B cell (primary cell): ENCODE measurements at places on chromosomes 12 and 14. TPM values are rescaled to one million over a fixed set of nuclear protein-coding genes. Genes with fewer than 3 reads are reported as not detected.

DNA sequence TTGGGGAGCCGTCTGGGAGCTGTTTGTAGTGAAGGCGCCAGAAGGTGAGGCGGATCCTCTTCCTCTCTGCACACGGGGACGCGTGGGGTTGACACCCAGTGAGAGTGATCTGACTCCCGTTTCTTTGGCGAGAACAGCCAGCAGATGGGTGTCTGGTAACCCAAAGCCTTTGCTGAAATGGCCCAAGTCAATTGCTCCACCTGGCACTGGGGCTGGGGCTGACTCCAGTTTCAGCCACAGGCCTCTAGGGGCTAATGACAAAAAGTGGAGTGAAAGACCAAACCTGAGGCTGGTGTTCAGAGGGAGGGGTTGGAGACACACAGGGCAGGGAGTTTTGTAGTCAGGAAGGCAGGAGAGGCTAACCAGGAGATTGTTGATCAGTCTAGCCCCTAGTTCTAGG is 87.0 kb downstream of the FRMD6 start:
- no peak for DNase-seq

- DNase-seq: no peak
Measured at GRCh38 chr14:67140556-67140955, 48.7 kb upstream of the GARIN2 start.

SPRYD4 gene
- 3.7 and 4.2 TPM in 2 replicates for polyA plus RNA-seq

TMPRSS12 gene
- not detected in 2 replicates for polyA plus RNA-seq

GRCh38 chr12:104219361-104219892 is 3.8 kb downstream of the TXNRD1 start:
- no peak for DNase-seq

ANKRD33 gene
- polyA plus RNA-seq: not detected in 2 replicates

TCL1B gene
- 9.6 and 15.8 TPM in 2 replicates for polyA plus RNA-seq

- no peak for DNase-seq
Measured at GRCh38 chr14:94269156-94269555, 23.9 kb downstream of the SERPINA10 start.

- peak; percentile 52 for DNase-seq
Measured at GRCh38 chr12:47739979-47740378, 14.7 kb upstream of the ENDOU start.

TAS2R31 gene
- 0.63 and 0.86 TPM in 2 replicates for polyA plus RNA-seq

DNA sequence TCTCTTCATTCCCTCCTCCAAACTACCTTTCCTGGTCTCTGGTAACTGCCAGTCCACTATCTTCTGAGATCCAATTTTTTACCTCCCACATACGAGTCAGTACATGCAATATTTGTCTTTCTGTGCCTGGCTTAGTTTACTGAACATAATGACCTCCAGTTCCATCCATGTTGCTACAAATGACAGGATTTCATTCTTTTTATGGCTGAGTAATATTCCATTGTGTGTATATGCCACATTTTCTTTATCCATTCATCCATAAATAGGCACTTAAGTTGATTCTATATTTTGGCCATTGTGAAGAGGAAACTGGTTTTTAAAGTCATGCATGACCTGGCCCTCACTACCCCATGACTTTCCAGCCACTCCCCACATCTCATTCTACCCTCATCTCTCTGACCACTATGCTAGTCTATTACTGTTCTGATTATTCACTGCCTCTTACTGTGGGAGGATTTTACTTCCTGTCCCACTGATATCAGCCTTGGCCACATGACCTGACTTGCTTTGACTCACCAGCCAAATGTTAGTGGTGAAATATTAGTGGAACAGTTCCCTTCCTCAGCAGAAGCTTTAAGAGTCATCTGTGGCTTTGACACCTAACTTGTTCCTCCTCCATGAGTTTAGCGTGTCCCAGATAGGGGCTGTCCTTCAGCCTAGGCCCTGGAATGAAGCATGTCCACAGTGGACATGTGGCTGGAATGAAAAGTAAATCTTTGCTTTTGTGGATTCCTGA is 52.2 kb downstream of the GOLGA5 start:
- DNase-seq: peak; percentile 10

DNA sequence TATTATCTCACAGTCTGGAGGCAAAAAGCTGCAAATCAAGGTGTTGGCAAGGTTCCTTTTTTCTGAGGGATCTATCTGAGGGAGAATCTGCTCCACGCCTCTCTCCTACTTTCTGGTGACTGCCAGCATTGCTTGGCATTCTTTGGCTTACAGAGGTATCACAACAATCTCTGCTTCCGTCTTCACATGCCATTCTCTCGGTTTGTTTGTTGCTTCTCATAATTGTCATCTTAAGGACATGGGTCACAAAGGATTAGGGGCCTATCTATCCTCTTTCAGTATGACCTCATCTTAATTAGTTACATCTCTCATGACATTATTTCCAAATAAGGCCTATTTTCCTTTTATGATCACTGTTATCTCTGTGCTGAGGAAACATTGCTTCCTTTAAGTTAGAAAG is 345.0 kb downstream of the FOXG1 start:
- no peak for DNase-seq

DNA sequence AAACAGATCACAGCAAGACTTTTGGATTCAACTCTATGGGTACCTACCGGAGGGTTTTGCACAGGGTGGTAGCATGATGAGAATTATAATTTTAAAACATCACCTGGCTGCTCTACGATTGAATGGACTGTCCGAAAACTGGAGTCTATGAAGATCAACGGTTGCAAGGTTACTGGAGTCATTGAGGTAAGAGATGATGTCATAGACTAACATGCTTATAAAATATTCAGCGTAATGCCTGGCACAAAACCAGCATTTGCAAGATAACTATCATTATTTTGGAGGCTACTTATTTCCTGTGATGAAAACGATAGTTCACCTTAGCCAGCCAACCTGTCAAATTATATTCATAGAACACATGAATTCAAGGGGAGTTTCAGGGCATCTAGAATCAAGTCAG is 580.6 kb upstream of the TBX3 start:
- no peak for DNase-seq

DNA sequence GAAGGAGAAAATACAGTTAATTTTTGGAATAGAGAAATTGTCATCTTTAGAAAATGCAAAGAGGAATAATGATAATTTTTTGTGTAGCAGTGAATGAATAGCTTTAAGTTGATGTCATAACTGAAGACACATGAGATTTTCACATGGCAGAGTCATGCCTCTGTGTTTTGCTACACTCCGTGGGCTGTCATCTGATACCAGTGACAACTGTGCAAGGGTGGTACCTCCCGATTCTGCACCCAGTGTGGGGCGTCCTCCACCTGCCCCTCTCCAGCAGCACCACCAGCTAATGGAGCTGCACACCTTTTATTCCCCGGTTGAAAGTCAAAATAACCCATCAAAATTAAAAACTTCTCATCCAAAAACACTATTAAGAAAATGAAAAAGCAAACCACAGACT is 47.2 kb downstream of the ANKRD9 start:
- DNase-seq: no peak

GRCh38 chr12:19525274-19525673 is 86.0 kb downstream of the AEBP2 start:
- DNase-seq: no peak

DNA sequence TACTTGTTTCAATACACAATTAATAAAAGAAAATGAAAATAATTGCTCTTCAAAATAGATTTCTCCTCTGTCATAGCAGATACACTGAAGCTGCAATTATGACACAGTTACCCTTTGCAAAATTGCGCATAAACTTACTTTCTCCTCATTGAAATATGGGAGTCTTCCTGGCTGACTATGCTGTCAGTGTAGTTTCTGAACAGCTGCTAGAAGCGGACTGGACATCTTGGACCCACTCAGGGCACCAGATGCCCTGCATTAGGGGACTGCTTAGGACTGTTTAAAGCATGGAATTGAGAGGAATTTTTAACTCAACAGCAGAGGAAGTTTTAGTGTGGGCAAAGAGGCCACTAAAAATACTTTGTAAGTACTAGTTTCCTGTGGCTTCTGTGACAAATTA is 454.9 kb downstream of the ATP23 start:
- DNase-seq: no peak

DNA sequence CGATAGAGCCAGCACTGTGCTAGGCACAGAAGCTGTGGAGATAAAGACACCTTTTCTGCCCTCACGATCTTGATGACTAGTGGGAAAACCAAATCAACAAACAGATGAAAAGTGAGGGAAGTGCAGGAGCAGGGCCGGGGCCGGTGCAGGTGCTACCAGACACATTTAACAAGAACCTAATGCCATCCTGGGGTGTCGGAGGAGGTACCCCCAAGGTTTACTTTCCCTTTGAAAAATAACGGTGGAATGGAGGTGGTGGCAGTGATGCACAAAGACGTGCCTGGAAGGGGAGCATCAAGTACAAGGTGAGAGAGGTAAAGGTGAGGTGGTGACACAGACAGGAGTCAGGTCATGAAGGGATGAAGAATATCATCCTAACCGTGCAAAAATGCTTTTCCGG is 22.1 kb downstream of the SLC6A13 start:
- no peak for DNase-seq

- no peak for DNase-seq
Measured at GRCh38 chr12:14219156-14219555, 146.3 kb upstream of the ATF7IP start.

- no peak for DNase-seq
Measured at GRCh38 chr14:20418501-20418909, 5.2 kb upstream of the TEP1 start.

DNA sequence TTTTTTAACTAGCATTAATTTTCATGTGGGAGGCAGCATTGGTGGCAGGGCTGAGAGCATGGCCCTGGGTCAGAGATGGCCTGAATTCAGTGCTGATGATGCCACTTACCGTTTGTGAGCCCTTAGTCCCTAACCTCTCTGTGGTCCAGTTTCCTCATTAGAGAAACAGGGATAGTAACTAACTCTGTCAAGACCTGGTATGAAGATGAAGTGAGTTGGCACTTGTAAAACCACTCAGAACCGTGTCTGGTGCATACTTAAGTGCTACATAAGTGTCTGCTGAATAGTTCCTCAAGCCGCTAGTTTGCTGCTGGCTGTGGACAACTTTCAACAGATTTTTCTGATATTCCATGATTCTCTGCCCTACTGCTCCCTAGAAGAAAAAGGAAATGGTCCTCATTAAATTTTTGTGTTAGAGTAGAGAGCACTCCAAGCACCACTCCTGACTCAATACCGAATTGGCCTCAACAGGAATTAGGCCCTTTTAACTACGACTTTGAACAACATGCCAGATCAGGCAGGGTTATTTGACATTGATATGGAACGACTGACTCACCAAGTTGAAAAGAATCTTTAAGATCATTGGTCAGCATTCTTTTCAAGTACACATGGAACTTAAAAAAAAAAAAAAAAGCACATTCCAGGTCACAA is 250.2 kb downstream of the ANO2 start:
- DNase-seq: no peak

DNA sequence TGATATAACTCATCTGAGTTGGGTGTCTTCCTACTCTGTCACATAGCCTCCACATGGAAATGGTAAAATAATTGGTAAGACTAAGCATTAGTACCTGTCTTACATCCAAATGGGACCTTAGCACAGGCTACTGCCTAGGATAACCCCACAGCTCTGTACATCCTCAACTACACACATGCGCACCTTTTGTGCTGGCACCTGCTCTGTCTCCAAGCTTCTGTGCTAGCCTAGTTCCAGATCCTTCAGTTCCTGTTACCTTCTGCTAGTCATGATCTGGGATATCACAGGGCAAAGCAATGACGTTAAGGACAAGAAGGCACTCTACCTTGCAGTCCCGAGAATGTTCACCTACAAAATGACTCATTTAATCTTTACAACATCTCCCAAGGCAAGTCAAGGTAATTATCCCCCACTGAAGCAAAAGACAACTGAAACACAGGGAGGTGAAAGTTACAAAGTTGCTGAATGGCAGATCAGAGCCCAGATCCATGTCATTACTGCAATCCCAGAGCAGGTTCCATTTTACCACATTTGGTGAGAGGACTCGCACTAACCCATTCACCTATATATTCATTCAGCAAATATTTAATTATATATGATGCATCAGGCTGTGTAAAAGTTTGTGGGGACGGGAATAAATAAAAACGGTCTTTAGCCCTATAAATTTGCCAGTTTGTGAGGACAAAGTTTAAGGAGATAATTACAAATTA is 61.7 kb downstream of the PPM1H start:
- no peak for DNase-seq

B3GNT4 gene
- not detected in 2 replicates for polyA plus RNA-seq

RECQL gene
- 13.9 and 14.4 TPM in 2 replicates for polyA plus RNA-seq

- DNase-seq: no peak
Measured at GRCh38 chr12:3207175-3207574, 130.0 kb downstream of the TSPAN9 start.

AQP5 gene
- not detected in 2 replicates for polyA plus RNA-seq

ASCL1 gene
- not detected in 2 replicates for polyA plus RNA-seq

ZNF605 gene
- 6.0 and 8.7 TPM in 2 replicates for polyA plus RNA-seq

GRCh38 chr12:77742631-77743030 is 88.1 kb upstream of the NAV3 start:
- DNase-seq: no peak

RAD9B gene
- 0.59 and 0.75 TPM in 2 replicates for polyA plus RNA-seq

DNA sequence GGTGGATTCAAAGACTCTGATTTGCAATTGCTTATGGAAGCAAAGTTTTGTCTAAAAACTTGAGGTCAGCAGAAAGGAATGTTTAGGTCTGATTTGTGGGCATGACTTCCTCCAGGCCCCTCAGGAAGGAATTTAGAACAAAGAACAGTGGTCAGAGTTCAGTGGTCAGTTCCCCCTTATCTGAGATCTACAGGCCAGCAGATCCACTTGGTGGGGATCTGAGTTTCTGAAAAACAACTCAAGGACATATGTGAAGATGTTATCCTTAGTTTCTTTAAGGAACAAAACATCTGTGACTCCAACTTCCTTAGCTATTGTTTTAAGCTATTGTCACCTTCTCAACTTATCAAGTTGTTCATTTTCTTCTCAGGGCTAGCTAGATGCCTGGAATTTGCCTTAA is 28.0 kb upstream of the NAA30 start:
- no peak for DNase-seq

GRCh38 chr12:93180566-93180965 is 197.2 kb upstream of the NUDT4 start:
- no peak for DNase-seq

DNA sequence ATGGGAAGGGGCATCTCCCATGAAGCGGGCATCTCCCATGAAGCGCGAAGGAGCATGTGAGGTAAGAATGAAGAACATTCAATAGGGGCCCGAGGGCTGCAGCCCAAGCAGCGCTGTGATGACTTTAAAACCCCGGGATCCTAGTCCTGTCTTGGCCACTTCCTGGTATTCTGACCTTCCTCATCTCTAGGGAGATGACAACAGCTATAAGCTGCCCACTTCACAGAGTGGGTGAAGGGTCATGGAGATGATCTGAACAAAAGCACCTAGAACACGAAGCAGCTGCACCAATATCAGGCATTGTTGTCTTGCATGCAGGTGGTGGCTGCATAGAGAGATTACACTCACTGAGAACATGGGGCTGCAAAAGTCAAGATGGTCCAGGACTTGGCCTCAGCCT is 64.5 kb downstream of the SPTB start:
- no peak for DNase-seq

- no peak for DNase-seq
Measured at GRCh38 chr14:59017285-59017965, 171.0 kb upstream of the DAAM1 start.

DNA sequence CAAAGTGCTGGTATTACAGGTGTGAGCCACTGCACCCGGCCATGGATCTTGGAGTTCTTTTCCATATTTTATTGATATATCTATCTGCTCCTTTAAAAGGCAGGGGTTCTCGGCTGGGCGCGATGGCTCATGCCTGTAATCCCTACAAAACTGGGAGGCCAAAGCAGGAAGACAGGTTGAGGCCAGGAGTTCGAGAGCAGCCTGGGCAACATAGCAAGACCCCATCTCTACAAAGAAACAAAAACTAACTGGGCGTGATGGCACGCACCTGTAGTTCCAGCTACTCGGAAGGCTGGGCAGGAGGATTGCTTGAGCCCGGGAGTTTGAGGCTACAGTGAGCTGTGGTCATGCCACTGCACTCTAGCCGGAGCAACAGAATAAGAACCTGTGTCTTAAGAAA is 12.1 kb upstream of the GAPDH start:
- no peak for DNase-seq
